ENCODE measurements at places on chromosomes 5 and 9.

GRCh38 chr5:10625700-10626472 is 62.0 kb downstream of the ANKRD33B start:
- no peak for DNase-seq

DNA sequence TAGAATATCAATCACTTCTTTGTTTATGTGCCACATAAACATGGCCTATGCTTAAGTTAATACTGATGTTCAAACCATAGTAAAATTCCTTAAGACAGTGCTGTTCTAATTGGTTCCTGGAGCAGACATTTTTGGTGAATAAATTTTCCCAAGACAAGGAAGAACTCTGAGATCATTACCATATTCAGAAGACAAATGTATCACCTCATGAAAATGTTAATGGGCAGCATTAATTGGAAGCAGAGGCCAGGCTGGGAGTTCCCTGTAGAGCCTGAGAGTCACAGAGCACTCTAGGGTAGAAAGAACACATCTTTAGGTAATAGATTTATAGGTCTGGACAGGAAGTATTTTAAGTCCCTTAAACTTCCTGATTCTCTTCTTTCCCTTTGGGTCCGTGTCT is 240.2 kb downstream of the MAN2A1 start:
- DNase-seq, result no peak

GRCh38 chr9:99319048-99319447 is 97.0 kb downstream of the SEC61B start:
- DNase-seq, result no peak

DNA sequence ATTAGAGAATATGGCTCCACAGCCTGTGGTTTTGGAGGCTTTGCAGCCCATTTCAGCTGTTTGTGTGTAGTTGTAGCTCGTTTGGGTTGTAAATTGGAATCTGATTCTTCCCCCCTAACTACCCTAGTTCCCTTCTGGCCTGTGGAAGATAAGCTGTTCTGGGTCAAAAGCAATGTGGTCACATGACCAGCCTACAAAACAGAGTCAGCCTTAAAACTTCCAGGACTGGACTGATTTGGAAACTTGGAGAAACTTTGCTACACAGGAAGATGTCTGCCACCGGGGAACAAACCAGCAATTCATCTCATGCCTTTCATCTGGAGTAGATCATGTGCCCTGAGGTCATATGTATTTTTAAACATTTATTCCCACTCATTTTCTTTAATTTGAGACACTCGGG is 83.8 kb downstream of the DAPK1 start:
- DNase-seq, result no peak

GRCh38 chr5:91171322-91171721 is 211.8 kb downstream of the ARRDC3 start:
- DNase-seq, result no peak

DNA sequence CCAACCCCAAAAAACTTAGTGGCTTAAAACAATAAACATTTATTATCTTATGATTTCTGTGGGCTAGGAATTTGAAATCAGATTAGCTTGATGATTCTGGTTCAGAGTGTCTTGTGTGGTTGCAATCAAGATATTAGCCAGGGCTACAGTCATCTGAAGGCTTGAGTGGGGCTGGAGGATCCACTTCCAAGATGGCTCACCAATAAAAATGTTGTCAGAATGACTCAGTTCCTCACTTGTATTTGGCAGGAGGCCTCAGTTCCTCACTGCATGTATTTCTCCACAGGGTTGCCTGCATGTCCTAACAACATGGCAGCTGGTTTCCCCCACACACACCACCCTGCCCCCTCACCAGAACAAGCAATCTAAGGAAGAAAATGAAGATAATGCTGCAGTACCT is 98.2 kb upstream of the NIPBL start:
- no peak for DNase-seq

GRCh38 chr9:78297672-78297961 is 692 bp downstream of the PSAT1 start:
- DNase-seq, result no peak

GRCh38 chr5:104540448-104540847 is 977.9 kb upstream of the NUDT12 start:
- peak; percentile 84 for DNase-seq

Data from right lung (tissue), 10 donors.